Central memory CD8-positive, alpha-beta T cell (primary cell): ENCODE measurements at places on chromosomes 1 and 21.

DNA sequence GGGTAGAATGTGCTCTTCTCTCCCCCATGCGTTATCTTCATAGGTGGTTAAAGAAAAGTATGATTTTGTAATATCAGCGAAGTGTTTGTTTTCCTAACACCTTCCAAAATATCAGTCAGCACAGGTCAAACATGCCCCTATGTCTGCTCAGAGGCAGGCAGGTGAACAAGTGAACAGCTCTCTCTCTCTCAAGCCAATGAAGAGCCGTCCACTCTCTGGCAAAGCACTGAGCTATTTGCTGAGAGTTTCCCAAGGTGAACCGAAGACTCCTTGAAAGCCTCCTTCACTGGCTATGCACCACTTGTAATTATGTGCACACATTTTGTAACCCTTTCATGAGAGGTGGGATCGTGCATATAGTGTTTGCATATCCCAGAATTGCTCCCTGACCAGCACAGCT is 47.7 kb downstream of the ST6GALNAC3 start:
- no peaks in the 10 kb centered on the region for H3K36me3 ChIP-seq
- no peak overlapping the region for H3K4me3 ChIP-seq
- H3K27ac ChIP-seq = no peak overlapping the region
- no peak for DNase-seq
- H3K4me1 ChIP-seq = no peaks in the 10 kb centered on the region

DNA sequence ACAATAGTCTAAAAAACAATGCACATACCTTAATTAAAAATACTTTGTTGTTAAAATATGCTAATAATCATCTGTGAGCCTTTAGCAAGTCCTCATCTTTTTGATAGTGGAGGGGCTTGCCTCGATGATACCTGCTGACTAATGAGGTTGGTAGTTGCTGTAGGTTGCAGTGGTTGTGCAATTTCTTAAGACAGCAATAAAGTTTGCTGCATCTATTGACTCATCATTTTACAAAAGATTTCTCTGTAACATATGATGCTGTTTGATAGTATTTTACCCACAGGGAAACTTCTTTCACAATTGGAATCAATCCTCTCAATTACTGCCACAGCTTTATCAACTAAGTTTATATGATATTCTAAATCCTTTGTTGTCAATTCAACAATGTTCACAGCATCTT is 7.6 kb downstream of the C1orf87 start:
- H3K4me3 ChIP-seq = no peak overlapping the region
- H3K4me1 ChIP-seq = no peaks in the 10 kb centered on the region
- DNase-seq = no peak
- H3K36me3 ChIP-seq = no peaks in the 10 kb centered on the region
- H3K27ac ChIP-seq = no peak overlapping the region

- peaks cover 35% of the 10 kb centered on the region for H3K27me3 ChIP-seq
- no peak overlapping the region for H3K4me3 ChIP-seq
- peaks cover 6% of the 10 kb centered on the region for H3K4me1 ChIP-seq
- H3K36me3 ChIP-seq = no peaks in the 10 kb centered on the region
- DNase-seq = no peak
Observed at GRCh38 chr1:163414778-163415177, 93.0 kb downstream of the NUF2 start.

GRCh38 chr1:207414606-207415108 is 39.5 kb upstream of the CR2 start:
- no peak for DNase-seq
- H3K4me1 ChIP-seq = no peaks in the 10 kb centered on the region
- no peaks in the 10 kb centered on the region for H3K36me3 ChIP-seq
- no peak overlapping the region for H3K27ac ChIP-seq
- peaks cover 21% of the 10 kb centered on the region for H3K27me3 ChIP-seq
- H3K4me3 ChIP-seq = no peak overlapping the region

GRCh38 chr1:19664453-19665185 is at the start of gene HTR6:
HTR6 (plus strand) TSS chr1:19664875; CDS start chr1:19665754, 879 bp downstream.
- peak within 1 kb of the TSS; percentile 44 for H3K27ac ChIP-seq
- H3K4me3 ChIP-seq = peak within 1 kb of the TSS; percentile 83
- no peaks in the 10 kb centered on the region for H3K27me3 ChIP-seq
- H3K4me1 ChIP-seq = peaks cover 29% of the 10 kb centered on the region
- peaks cover 6% of the 10 kb centered on the region for H3K36me3 ChIP-seq

- no peak overlapping the region for H3K27ac ChIP-seq
- H3K4me3 ChIP-seq = no peak overlapping the region
- H3K4me1 ChIP-seq = peaks cover 21% of the 10 kb centered on the region
- no peak for DNase-seq
- H3K36me3 ChIP-seq = peaks cover 2% of the 10 kb centered on the region
- peaks cover 11% of the 10 kb centered on the region for H3K27me3 ChIP-seq
Observed at GRCh38 chr1:10905841-10906655, 106.4 kb upstream of the TARDBP start.

DNA sequence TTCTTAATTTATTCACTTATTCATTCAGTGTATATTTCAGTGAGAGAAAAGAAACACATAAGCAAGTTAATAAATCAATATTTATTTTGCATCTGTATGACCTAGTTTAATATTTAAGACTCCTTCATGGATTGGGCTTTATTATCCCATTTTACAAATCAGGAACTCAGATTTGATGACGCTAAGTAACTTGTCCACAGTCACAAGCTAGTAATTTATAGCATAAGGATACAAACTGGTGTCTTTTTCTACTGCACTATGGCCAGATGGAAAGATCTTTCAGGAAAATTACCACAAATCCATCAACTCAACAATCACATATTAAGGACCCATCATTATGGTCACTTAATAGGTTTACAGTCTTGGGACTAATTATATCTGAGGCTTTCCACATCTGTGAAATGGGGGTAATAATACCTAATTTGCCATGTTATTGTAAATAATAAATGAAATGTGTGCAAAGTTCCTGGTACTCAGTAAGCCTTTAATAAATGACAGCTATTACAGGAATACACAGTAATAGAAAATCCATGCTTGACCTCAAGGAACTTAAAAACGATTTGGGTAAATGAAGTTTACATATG is 13.3 kb downstream of the CDKN2C start:
- H3K27ac ChIP-seq = no peak overlapping the region
- no peaks in the 10 kb centered on the region for H3K36me3 ChIP-seq
- peaks cover 9% of the 10 kb centered on the region for H3K4me1 ChIP-seq
- peaks cover 11% of the 10 kb centered on the region for H3K27me3 ChIP-seq
- H3K4me3 ChIP-seq = no peak overlapping the region
- no peak for DNase-seq
